ENCODE measurements at places on chromosomes 13 and 19.

DNA sequence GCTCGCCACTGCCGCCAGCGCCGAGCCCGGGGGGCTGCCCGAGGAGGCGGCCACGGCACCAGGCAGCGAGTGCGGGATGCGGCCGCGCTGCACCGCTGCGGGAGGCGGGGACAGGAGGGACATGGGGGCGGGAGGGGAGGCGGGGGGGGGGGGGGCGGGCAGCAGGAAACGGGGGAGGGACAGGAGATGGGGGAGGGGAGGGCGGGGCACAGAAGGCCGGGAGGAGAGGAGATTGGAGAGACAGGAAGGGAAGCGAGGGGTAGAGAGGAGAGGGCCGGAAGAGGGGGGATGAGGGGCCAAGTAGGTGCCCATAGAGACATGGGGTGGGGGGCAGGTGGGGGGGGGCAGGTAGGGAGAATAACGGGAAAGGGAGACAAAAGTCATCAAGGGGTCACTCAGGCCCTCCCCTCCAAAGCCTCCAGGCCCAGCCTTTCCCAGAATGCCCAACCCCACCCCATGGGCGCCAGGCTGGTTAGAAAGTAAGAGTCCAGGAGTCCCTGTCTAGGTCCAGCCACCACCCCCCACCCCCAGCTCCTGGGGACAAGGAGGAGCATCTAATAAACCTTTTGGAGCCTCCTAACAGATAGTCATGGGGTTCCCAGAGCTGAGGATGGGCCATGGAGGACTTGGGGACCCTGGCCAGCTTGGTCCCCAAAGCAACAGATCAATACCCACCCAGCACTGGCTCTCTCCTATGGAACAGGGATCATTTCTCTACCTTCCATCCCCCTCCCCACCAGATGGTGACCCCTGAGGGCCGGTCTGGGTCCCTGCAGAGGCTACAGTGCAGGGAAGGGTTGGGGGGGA, 9.5 kb downstream of the NR2F6 start:
- H3K36me3 ChIP-seq, result no peaks in the 10 kb centered on the region
- H3K4me3 ChIP-seq, result peak overlapping the region; percentile 74

DNA sequence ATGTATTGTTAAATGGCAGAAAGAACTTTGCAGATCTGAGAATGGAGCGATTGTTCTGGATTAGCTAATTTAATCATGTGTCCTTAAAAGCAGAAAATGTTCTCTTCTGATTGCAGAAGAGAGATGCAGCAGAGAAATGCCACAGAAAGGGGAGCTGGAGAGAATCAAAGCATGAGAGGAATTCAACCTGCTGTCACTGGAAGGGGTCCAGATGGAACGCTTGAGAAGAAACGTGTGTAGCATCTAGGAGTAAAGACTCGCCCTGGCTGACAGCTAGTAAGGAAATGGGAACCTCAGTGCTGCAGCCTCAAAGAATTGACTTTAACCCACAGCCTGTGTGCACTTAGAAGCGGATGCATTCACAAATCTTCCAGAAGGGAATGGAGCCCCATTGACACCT, 502.8 kb downstream of the KLF12 start:
- H3K36me3 ChIP-seq, result no peaks in the 10 kb centered on the region
- H3K4me3 ChIP-seq, result no peak overlapping the region
- no peak for DNase-seq
- no peaks in the 10 kb centered on the region for H3K27me3 ChIP-seq
- H3K4me1 ChIP-seq, result peaks cover 3% of the 10 kb centered on the region

- DNase-seq, result no peak
- no peaks in the 10 kb centered on the region for H3K4me1 ChIP-seq
- H3K27me3 ChIP-seq, result no peaks in the 10 kb centered on the region
- H3K4me3 ChIP-seq, result no peak overlapping the region
- H3K27ac ChIP-seq, result no peak overlapping the region
Observed at GRCh38 chr13:41641961-41642360, 184.6 kb downstream of the RGCC start.

GRCh38 chr19:40806423-40807146, 7.6 kb downstream of the EGLN2 start:
- H3K4me1 ChIP-seq, result peaks cover 87% of the 10 kb centered on the region
- H3K4me3 ChIP-seq, result peak overlapping the region; percentile 20
- H3K36me3 ChIP-seq, result peaks cover 22% of the 10 kb centered on the region
- peak; percentile 75 for DNase-seq

DNA sequence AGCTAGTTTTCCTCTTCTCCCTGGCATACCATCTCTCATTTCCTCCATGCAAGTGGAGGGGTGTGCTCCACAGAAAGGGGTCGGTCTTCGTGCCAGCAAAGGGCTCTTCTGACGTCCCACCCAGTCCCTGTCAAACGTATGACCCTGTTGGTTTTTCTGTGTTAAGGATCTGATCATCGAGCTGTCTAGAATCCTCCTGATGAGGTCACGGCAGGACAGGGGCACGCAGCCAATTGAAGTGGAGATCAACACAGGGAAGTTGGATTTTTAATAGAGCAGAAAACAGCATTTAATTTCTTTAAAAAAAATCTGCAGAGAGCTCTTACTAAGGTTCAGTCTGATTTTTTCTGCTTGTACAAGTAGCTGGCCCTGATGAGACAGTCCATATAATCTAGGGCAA, 339.4 kb downstream of the TEX29 start:
- no peaks in the 10 kb centered on the region for H3K4me1 ChIP-seq

DNA sequence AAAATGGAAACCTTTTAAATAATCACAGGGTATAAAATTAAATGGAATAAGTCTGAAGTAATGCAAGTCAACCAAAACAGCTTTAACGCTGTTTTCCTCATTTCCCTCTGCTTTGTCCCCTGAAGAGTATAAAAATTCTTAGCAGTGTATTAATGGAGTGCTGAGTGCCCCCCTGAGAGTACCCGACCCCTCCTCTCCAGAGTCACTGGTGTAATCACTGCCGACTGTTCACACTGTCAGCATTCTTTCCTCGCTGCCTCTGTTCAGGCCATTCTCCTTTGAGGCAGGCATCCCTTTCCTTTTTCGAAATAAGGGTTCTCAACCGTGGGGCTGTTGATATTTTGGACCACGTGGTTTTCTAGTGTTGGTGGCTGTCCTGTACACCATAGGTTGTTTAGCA, 146.9 kb upstream of the SLC10A2 start:
- DNase-seq, result no peak
- no peaks in the 10 kb centered on the region for H3K27me3 ChIP-seq
- no peak overlapping the region for H3K4me3 ChIP-seq
- H3K27ac ChIP-seq, result no peak overlapping the region
- H3K4me1 ChIP-seq, result no peaks in the 10 kb centered on the region
- no peaks in the 10 kb centered on the region for H3K36me3 ChIP-seq

- H3K27me3 ChIP-seq, result no peaks in the 10 kb centered on the region
- DNase-seq, result no peak
- H3K36me3 ChIP-seq, result peaks cover 26% of the 10 kb centered on the region
Observed at GRCh38 chr19:41265395-41266153, 1.4 kb downstream of the HNRNPUL1 start.

- DNase-seq, result no peak
- H3K27ac ChIP-seq, result no peak overlapping the region
- H3K36me3 ChIP-seq, result no peaks in the 10 kb centered on the region
- H3K4me3 ChIP-seq, result no peak overlapping the region
- no peaks in the 10 kb centered on the region for H3K27me3 ChIP-seq
Observed at GRCh38 chr13:101155920-101156319, 260.4 kb downstream of the NALCN start.

GRCh38 chr19:30088567-30088966, 146.5 kb downstream of the URI1 start:
- no peaks in the 10 kb centered on the region for H3K36me3 ChIP-seq
- no peak overlapping the region for H3K27ac ChIP-seq
- no peaks in the 10 kb centered on the region for H3K27me3 ChIP-seq
- DNase-seq, result no peak

GRCh38 chr19:33114312-33114711, 17.6 kb upstream of the WDR88 start:
- H3K36me3 ChIP-seq, result peaks cover 72% of the 10 kb centered on the region
- H3K4me1 ChIP-seq, result no peaks in the 10 kb centered on the region
- no peak overlapping the region for H3K27ac ChIP-seq

DNA sequence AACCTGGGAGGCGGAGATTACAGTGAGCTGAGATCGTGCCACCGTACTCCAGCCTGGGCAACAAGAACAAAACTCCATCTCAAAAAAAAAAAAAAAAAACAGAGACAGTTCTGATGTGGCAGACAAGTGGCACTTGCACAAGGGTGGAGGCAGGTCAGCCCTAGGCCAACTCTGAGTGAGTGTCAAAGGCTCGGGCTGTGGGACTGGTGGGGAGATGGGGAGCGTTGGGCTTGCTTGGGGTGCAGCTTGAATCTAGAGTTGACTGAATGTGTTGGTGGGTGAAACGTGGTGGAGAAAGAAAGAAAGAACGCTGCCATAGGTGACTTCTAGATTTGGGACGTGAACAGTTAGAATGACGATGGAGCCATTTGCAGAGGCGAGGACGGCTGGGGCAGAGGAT, 121.3 kb upstream of the SPACA7 start:
- no peaks in the 10 kb centered on the region for H3K4me1 ChIP-seq
- no peaks in the 10 kb centered on the region for H3K27me3 ChIP-seq
- DNase-seq, result no peak
- H3K27ac ChIP-seq, result no peak overlapping the region

- no peaks in the 10 kb centered on the region for H3K4me1 ChIP-seq
- no peak overlapping the region for H3K4me3 ChIP-seq
- H3K36me3 ChIP-seq, result no peaks in the 10 kb centered on the region
- H3K27me3 ChIP-seq, result no peaks in the 10 kb centered on the region
Observed at GRCh38 chr13:24022568-24022967, 125.3 kb upstream of the C1QTNF9B start.

- no peaks in the 10 kb centered on the region for H3K27me3 ChIP-seq
- H3K4me1 ChIP-seq, result no peaks in the 10 kb centered on the region
- no peak overlapping the region for H3K4me3 ChIP-seq
- H3K27ac ChIP-seq, result no peak overlapping the region
- no peak for DNase-seq
Observed at GRCh38 chr13:90315061-90315460, 1032.4 kb upstream of the MIR17HG start.

DNA sequence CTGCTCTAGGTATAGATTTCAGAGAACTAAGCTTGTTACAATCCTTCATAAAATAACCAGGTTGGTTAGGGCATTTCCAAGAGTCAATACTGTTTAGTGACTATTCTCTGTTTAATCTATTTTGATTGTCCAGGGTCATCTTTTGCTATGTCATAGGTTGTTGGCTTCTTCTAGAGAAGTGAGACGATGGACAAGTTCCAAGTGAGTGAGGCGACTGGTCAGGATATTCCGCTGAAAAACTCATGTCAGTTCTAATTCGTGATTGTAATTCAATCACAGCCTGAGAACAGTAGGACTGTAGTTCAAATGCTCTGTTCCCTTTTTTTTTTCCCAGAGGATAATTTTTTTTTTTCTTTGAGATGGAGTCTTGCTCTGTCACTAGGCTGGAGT, 15.8 kb upstream of the ALOX5AP start:
- H3K27me3 ChIP-seq, result no peaks in the 10 kb centered on the region
- no peak overlapping the region for H3K27ac ChIP-seq
- no peaks in the 10 kb centered on the region for H3K36me3 ChIP-seq
- H3K4me3 ChIP-seq, result no peak overlapping the region
- DNase-seq, result no peak

DNA sequence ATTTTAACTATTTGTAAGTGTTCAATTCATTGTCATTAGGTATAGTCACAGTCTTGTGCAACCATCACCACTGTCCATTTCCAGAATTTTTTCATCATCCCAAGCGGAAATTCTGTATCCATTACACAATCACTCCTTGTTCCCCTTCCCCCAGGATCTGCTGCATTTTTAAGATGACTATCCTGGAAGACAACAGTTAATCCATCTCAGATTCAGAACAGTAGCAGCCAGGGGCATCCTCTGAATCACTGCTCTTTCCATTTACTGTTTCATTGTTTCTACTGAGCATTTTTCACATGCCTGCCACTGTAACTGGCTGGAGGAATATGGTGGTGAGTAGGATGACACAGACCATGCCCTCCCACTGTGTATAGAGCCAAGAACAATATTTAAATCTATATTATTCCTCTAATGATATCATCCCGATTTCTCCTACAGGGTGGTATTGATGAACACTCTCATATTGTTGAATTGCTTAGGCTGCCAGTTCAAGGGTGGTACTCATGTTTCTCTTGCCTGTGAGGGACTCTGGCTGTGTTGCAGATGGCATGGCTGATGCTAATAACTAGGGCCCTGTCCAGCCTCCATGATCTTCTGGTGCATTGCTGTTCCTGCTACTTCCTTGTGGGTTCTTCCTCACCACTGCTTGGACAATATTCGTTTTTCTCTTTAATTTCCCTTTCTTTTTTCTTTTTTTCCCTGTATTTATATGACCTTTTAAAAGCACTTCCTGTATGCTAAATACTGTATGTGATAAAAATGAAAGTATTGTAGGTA, 59.0 kb downstream of the WDFY2 start:
- H3K27ac ChIP-seq, result peak overlapping the region; percentile 92
- H3K4me1 ChIP-seq, result peaks cover 43% of the 10 kb centered on the region
- no peak for DNase-seq
- no peaks in the 10 kb centered on the region for H3K27me3 ChIP-seq
- H3K36me3 ChIP-seq, result no peaks in the 10 kb centered on the region
- no peak overlapping the region for H3K4me3 ChIP-seq
